ENCODE measurements at places on chromosomes 2 and 18. TPM values are rescaled to one million over a fixed set of nuclear protein-coding genes. Genes with fewer than 3 reads are reported as not detected.

Gene NAT8
- not detected for total RNA-seq

Gene HOXD1
- 0.30 TPM for total RNA-seq

Gene HOXD8
- total RNA-seq = 17.0 TPM

Gene SLC40A1
- total RNA-seq = 265 TPM

Gene SULT1C4
- 14.7 TPM for total RNA-seq

Gene IL36A
- not detected for total RNA-seq

Gene AQP4
- 1.5 TPM for total RNA-seq

Gene COPS9
- 88.1 TPM for total RNA-seq

Gene RAD51AP2
- total RNA-seq = 0.20 TPM

DNA sequence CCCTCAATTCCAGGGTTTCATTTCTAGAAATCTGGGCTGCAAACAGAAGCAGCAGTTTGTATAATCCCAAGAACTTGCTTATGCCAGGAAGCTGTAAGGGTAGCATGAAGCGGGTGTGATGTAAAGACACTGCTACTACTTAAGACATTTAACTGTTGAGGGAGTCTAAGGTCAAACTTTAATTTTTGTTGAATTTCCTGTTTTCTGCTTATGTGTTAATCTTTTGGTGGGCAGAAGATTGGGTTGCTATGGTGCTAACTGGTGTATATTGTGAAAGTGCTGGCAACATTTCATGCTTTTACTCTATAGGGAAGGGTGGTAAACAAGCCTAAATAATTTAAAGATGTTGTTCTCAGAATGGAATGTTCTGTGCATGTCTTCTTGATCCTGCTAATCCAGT lies 2.7 kb downstream of the NCOA1 start:
- DNase-seq = peak; percentile 48

DNA sequence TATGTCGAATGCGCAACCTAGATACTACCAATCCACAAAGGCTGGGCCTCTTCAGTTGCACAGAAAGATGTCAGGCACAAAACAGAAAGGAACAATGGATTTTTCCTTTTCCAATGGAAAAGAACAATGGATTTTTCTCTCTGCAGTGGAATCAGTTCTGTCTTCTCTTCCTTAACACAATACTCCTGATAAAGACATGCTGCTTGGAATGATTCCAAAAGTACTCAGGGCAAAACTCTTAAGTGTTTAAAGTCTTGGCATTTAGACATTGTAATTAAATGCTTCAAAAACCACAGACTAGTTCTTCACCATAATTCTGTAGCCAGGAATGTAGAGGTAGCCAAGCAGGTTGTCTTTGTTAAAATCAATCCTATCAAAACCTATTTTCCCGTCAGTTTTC lies 46.7 kb upstream of the FLACC1 start:
- DNase-seq = no peak

DNA sequence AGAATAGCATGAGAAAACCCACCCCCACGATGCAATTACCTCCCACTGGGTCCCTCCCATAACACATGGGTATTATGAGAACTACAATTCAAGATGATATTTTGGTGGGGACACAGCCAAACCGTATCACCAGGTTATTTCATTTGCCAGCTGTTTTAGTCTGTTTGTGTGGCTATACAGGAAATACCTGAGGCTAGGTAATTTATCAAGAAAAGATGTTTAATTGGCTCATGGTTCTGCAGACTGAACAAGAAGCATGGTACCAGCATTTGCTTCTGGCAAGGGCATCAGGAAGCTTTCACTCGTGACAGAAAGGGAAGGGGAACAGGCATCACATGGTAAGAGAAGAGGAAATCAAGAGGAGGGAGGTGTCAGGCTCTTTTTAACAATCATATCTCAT lies 329.2 kb downstream of the GULP1 start:
- no peak for DNase-seq

GRCh38 chr18:11274144-11274794 lies 124.9 kb upstream of the PIEZO2 start:
- no peak for DNase-seq

- DNase-seq = no peak
Measured at GRCh38 chr18:9839853-9840252, 45.9 kb upstream of the TXNDC2 start.

DNA sequence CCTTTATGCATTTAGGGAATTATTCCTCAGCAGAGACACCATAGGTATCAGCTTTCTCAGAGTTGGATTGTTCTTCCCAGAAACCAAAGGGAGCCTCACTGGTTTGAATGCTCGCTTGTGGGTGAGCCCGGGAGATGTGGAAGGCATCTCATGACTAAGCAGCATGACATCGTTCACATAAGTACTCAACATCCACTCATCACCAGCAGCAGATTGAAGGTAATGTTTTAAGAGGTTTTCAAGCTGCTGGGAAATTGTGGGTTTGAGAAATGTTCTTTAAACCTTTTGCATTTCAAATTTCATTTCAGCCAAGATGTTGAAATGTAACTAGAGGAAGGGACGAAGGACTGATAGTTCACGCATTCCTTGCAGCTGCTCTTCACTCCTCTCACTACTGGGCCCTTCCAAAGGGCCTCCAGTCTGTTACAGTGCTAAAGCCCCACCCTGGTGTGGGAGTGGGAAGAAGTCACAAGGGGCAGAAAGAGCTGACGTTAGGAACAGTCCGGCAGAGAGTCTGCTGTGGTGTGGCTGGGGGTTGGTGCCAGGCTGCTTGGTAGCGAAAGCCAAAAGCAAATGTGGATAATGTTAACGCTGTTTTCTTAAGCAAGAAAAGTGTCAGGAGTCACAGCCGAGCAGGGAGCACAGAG lies 324.5 kb upstream of the EPHA4 start:
- DNase-seq = no peak

DNA sequence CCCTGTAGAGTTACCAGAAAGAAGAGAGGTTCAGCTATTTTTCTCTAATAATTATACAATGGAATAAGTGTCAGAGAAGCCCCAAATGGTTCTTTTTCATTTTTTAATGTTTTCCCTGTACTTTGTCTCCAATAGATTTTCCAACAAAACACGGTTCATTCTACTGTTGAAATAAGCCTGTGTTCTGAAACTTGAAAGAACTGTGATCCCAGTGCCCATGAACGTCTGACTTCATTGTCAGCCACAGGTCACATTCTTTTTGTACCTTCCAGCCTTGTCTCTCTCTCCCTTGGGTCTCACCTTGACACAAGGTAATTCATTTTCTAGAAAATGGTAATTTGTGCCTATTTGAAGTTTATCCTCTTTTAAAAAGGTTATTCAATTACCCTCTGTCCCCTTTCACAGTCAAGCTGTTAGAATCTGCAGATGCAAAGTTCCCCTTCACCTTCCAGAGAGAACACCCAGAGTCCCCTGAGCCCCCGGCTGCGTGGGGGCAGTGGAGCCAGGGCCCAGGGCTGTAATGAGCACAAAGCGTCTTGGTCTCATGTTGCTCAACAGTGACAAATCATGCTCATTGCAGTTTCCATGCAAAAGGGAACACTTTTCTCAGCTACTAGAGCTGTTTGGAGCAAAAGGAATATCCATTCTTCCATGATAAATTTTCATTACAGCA lies 115.2 kb downstream of the SPHKAP start:
- no peak for DNase-seq

GRCh38 chr2:240575101-240575965 lies 7.0 kb downstream of the RNPEPL1 start:
- no peak for DNase-seq

DNA sequence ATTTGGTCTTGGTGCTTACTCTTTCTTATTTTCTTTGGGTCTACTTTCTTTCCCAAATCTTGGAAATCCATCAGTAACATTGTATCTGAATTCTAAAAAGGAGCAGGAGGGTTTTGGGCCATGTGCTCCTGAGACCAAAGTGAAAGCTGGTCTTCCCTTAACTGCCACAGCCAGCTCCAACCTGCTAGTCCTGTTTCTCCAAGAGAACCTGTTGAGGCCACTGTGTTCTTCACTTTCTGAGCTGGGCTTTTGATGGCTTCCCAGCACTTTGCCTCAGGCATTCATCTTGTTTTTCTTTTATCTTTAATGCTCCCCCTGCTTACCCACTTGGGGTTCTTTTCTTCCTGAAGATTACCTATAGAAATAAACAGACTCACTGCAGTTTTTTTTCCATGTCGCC lies 53.3 kb downstream of the ARHGAP28 start:
- no peak for DNase-seq

GRCh38 chr2:108586631-108587030 lies 52.4 kb downstream of the LIMS1 start:
- DNase-seq = peak; percentile 57

DNA sequence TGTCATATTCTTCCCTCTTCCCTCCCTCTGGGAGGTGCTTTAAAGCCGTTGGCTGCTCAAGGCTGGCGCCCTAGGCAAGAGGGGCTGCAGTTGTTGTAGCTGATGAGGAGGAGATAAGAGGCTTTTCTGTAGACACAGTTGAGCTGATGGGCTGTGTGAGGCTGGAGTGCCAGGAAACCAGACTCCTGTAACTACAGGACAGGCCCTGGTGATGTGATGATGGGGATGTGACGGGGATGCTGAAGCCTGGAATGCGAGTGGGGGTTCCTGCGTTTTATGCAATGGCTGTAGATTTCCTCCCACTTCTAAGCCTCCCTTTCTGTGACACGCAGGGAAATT lies 5.7 kb upstream of the EFR3B start:
- no peak for DNase-seq
